Stimulated activated memory B cell treated with anti-CD40 and anti-IgM and Interleukin-4, amounts not matched to agents 10 μg/mL and 1 μg/mL and 100 μg/mL, for 72 hours (primary cell): ENCODE measurements at places on chromosomes 1 and 21.

DNA sequence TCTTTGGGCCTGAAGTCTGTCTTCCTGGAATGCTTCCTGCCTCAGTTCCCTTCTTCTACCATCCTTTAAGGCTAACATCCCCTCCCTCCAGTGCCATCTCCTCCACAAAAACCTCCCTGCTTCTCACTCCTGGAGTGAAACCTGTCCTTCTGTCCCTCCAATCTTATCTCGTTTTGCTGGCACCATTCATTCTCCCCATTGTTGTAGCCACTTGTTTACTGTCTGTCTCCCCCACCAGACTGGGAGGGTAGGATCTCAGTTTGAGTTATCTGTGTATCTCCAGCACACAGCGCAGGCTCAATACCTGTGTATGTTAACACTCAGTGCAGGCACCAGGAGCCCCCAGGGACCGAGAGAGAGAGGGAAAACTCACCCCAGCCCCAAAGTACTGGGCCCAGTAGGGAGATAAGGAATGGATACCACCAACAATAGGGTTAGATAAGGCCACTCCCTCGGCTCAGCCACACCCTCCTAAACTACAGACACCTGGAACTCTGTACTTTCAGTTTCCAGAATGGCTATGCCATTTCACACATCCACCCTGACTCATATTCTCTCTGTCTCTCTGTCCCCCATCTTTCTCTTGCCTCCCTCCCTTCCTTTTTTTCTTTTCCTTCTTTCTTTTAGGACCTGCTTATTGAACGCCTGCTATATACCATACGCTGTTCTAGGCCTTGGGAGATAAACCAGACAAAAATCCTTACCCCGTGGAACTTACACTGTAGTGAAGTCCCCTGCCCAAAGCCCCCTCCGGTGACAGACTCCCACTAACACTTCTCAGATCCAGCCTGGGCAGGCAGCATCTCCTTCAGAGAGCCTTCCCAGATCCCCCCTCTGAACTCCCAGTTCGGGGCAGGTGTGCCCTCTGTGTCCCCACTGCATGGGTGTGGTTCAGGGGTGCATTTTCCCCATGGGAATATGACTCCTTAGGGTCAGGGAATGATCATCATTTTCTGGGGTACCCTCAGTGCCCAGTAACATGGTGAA is 3.3 kb upstream of the SSBP3 start:
- no peak for ATAC-seq

GRCh38 chr1:107228704-107229371 is 88.0 kb downstream of the NTNG1 start:
- no peak for ATAC-seq

DNA sequence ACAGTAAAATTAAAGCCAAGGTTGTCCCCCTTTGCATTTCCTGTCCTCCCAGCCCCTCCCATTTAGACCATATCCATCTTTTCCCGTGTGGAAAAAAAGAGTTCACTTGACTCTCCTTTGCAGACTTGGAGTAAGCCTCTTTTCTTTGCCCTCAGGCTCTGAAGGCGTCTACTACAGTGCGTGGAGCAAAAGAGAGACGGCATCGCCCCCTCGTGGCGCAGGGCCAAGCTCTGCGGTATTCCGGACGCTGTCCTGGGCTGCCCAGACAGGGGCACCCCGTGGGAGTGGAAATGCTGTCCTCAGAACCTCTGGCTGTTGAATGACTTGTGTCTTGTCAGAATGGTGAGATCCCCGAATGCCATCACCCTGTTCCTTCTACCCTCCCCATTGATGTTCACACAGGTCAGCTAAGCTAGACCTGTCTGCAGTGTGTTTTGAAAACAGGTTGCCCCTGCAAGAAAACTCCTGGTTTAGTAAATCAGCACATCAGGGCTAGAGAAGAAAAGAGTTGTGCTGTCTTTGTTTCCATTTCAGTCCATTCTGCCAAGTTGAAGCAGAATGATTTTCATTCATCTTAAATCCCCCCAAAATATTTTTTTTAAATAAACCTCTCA is 12.3 kb upstream of the GJA8 start:
- ATAC-seq: peak; percentile 88

DNA sequence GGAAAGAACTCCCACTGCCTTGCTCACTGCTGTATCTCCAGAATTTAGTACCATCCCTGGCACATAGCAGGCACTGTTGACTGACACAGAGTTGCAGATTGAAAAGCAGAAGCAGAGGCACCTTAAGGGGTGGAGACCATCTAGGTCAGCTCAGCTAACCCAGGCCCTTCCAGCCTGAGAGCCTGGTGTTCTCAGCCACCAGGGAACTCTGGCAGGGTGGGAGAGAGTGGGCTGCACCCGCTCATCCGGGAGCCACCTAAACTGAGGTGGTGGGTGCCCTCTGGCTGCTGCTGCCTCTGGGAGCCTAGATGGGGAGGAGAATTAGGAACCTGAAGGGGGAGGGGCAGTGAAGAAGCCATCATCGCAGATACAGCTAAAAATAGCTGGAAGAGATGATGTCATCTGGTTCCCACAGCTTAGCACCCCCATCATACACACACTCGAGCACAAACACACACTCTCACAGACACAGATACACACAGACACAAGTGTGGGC is 1.5 kb upstream of the TSPAN1 start:
- ATAC-seq: no peak

- ATAC-seq: no peak
These were observed 14.6 kb upstream of the GBP4 start for GRCh38 chr1:89213347-89213746.

DNA sequence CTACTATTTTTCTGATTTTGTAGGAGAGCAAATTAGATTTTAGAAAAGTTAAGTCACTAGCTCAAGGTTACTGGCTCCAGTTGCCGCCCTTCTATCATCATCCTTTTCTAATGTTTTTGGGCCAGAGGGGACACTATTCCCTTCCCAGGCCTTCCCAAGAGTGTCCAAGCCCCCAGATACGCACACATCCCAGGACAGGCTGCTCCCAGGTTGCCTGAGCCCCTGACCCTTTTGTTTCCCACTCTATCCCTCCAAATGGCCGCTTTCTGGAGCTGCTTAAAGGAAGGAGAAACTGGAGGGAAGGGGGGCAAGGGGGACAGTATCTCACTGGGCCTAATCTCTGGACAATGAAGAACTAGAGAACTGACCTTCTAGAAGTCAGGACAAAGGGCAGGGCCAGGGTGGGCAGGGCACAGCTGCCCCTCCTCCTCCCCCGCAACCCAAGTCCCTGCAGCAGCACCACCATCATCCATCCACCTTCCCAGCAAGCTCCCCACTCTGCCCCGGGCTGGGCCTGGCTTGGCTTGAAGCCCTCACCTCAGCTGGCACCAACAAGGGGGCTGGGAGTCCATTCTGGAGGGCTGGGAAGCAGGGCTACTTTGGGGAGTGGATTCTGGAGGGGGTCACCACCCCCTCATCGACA is 1.1 kb upstream of the MAP7D1 start:
- ATAC-seq: no peak

GRCh38 chr1:42576935-42577334 is 81.3 kb upstream of the PPIH start:
- ATAC-seq: no peak

GRCh38 chr1:94646786-94647555 is 105.4 kb upstream of the F3 start:
- no peak for ATAC-seq

- no peak for ATAC-seq
These were observed 25.4 kb upstream of the S100A7 start for GRCh38 chr1:153485863-153486262.

DNA sequence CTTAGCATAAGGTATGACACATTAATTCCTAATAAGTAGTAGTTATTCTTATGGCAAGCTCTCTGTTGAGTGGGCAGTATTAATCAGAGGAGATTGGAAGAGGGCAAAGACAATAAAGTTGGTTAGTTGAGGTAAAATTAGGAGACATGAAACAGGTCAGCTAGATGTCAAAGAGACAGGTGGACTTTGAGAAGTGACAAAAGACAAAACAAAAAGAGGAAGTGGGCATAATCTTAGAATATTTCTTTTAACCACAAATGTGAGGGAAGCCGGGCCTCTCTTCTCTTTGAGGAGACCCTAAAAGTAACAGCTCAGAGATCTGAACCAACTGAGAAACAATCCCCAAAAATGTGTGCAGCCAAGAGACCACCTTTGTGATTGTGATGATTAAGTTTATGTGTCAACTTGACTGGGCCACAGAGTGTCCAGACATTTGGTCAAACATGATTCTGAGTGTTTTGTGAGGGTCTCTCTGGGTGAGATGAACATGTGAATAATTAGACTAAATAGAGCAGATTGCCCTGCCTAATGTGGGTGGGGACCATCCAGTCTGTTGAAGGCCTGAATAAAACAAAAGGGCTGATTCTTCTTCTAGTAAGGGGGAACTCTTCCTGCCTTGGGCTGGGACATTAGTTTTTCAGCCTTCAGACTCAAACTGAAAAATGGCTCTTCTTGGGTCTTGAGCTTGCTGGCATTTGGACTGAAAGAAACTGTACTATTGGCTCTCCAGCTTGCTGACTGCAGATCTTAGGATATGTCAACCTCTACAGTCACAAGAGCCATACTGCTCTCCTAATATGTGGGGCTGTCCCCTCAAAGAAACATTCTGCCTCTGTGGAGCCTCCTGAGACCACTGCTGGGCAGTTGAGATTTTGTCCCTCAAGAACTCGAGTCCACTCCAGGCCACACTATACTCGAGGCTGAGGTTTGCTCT is 40.0 kb downstream of the FCRL5 start:
- ATAC-seq: peak; percentile 80

DNA sequence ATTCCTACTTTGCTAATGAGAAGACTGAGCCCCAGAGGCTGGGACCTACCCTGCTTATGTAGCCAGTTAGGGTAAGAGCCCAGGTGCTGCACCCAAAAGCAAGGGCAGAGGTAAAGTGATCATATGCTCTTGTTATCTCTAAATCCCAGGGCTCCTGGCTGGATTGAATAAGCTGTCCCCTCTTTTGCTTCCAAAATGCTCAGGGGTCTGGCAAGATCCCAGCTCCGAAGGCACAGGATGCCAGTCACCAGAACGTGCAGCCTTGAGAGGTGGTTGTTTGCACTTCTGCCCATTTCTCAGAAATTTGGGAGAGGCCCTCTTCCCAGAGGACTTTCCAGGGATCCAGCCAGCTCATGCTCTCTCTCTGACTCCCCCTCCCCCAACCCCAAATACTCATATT is 142.4 kb upstream of the TMEM51 start:
- ATAC-seq: no peak

DNA sequence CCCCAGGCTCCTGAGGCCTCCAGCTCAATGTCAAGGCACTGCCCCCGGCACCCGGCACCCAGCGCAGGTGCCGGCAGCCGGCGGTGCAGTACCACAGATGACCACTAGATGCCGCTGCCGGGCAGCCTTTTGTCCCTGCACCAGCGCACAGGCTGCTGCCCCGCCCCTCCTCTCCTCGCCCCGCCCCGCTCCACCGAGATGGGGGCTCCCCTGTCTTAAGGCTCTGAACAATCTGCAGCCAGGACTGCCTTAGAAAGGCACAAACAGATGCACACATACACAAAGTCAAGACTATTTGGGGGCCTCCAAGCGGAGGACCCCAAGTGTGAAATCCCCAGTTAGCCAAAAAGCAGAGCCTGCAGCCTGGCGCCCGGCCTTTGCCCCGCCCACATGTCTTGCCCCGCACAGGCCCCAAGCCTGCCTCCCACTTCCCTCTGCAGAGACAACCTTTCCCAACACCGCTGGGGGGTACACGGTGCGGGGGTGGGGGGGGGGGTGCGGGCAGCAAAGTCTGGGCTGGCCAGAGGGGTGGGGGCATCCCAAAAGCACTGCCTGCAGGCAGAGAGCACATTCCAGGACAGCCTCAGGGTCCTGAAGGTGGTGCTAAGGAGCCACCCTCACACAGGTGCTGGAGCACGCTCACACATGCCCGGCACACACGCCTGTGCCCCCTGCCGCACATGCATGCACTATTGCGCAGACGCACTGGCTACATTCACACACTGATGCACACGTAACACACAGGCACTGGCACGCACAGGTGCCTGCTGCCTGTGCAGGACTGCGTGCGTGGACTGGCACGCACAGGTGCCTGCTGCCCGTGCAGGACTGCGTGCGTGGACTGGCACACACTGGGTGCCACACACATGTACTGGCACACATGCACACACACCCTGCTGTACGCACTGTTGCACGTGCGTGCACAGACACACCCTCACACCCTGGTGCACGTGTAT is 37.1 kb downstream of the ARHGEF16 start:
- peak; percentile 81 for ATAC-seq

DNA sequence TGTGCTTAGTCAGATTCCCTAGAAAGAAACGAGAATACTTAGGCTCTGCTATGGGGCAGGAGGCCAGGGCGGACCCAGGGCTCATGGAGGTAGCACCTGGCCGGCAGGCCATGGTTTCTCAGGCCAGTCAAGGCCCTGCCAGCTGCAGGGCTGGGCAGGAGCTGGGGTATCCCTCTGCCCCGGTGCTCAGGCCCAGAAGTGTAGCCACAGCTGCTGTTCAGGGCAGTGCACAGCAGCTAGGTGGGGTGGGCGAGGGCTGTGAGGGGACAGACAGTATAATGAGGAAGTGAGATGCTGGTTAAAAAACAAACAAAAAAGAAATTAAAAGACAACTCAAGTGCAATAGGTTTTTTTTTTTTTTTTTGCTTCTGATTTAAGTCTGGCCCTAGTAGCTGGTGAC is 34.0 kb upstream of the EDN2 start:
- ATAC-seq: peak; percentile 47

DNA sequence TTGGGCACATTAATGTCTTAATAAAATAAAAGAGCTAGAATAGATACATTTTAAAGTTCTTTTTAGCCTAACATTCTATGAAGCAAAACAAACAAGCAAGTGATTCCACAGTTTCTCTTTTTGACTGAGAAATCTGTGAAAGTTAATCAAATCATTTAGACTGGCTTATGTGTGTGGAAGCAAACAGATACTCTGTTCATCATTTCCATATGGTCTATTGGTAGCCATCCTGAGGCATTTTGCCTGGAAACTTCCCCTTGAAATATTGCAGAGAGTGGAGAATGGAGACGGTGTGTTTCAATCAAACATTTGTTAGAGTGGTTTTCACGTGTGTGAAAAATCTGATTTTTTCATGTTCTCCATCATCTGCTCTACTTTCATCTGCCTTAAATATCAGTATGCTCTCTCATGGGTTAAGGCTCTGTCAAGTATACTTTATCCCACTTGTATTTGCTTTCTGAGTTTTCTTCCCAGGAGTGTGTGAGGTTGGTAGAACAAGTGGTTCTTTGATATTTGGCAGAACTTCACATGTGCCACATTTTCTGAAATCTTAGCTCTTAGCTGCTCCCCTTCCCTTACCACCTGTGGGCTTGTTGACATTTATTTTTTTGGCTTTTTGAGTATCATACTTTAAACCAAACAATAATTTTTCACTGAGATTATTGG is 139.1 kb upstream of the PTGFR start:
- no peak for ATAC-seq

DNA sequence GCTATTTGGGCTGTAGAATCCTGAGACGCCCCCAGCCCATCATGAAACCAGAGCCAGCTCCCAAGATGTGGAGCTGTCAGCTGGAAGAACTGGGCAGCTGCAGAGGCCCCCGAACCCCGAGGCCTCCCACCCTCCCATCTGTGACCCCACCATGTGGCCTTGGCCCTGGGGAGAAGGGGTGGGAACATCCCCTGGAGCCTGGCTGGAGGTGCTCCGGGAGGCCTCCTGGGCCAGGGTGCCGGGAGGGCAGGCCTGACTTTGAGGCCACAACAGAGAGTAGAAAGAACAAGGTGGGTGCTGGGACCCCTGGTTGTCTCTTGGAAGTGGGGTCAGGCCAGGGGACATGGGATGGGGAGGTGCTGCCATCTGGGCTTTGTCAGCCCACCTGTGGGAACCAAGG is 6.0 kb upstream of the SMYD3 start:
- no peak for ATAC-seq

GRCh38 chr1:190373705-190374336 is 103.8 kb downstream of the BRINP3 start:
- no peak for ATAC-seq

- peak; percentile 48 for ATAC-seq
These were observed 75.8 kb downstream of the RRAGC start for GRCh38 chr1:38783640-38784229.

GRCh38 chr1:179883040-179883744 is 1.1 kb downstream of the TOR1AIP1 start:
- peak; percentile 58 for ATAC-seq
